ENCODE measurements at places on chromosomes 12 and 14.

DNA sequence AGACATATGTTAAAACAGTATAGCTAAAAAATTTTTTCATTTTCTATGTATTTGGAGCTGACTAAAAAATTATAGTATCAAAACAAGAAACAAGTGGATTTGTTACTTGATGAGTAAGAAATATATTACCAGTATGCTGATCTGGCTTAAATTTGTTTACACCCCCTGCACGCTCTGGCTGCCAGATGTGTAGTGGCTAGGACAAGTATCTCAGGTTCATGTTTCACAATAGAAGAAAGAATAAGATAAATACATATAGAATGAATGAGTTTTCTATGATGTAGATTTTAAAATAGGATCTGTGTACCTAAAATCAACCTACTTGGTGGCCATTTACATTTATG, 13.1 kb downstream of the NAA30 start:
- DNase-seq = no peak

GRCh38 chr12:18837505-18837904, 99.6 kb downstream of the CAPZA3 start:
- DNase-seq = peak; percentile 12

- DNase-seq = no peak
Measured at GRCh38 chr12:82781309-82781997, 94.7 kb downstream of the TMTC2 start.

DNA sequence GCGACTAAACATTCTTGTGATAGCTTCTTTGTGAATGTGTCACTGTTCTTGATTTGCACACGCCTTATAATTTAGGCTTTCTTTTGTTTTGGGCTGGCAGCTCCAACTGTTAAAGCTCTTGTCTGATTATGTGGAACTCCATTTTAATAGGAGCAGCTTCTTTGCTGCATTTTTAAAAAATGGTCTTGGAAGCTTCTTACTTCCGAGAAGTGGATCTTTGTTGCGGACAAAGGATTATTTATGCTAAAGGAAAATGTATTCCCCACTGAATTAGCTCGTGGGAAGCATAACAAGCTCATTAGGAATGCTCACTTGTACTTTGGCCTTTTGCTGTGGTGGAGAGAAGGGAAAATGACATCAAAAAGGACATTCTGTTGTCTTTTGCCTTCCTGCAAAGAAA, 20.0 kb downstream of the GAS2L3 start:
- peak; percentile 18 for DNase-seq

DNA sequence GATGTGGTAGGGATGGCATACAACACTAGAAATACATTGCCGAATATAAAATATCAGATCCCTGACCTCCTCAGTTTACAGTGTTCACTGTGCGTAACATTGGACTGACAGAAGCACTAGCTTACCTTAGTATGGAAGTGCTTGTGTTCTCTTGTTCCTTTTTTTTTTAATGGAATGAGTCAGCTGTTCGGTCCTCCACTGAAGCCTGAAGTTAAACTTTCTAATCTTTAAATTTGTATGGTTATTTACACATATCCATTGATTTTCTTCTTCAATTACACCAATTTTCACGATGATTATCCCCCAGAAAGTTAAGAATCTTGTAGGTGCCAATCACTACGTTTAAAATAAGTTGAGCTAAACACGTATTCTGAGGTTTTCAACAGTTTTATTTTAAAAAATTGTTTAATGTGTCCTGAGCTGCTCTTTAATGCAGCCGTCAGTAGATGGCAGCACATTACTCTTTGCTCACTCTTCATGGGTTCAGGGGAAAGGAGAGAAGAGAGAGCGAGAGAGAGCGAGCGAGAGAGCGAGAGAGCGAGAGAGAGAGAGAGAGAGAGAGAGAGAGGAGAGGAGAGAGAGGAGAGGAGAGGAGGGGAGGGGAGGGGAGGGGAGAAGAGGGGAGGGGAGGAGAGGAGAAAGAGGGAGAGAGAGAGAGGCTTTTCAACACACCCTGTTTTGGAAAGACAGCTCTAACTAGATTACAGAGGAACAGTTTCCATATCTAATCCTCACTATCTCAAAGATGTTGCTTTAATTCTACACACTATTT, 134.7 kb upstream of the SCAF11 start:
- DNase-seq = peak; percentile 73

DNA sequence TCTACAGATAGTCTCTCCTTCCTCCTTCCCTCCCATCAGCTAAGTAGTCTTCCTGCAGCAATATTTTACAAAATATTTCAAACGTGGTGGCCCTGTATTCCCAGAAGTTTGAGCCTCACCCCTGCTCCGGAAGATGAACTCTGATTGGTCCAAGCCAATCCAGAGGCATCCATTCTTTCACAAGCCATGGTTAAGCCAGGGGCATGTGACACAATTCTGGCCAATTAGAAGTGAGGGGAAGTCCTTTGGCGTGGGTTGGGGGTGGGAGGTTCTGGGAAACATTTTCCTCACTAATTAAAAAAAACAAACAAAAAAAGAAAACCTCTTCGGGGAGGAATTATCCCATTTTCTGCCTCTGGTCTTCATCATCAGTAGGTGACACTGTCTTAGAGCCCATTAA, 69.4 kb upstream of the GSC start:
- DNase-seq = no peak

- no peak for DNase-seq
Measured at GRCh38 chr12:49733219-49734017, 7.9 kb upstream of the TMBIM6 start.

DNA sequence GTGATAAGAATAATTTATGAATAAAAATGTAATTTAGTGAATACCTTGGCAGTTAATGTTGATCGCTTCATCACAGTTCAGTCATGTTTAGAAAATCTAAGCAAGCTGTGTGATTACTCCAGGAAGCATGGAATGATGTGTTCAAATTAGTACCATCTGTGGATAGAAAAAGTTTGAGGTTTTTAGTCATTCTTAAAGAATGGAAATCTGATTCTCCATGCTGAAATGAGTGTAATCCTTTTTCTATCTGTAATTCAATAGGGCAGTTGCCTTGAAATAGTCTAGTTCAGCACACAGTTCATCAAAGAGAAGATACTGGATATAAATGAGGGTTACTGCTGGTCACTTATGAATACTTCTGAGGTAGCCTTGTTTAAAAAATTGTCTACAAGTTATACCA, 127.2 kb upstream of the MYF6 start:
- peak; percentile 80 for DNase-seq

- peak; percentile 32 for DNase-seq
Measured at GRCh38 chr12:108701779-108702441, 29.4 kb downstream of the CORO1C start.

- DNase-seq = peak; percentile 46
Measured at GRCh38 chr14:31510222-31510621, 22.4 kb upstream of the GPR33 start.

GRCh38 chr12:78671295-78671694, 193.3 kb upstream of the SYT1 start:
- DNase-seq = no peak

- DNase-seq = no peak
Measured at GRCh38 chr12:105738051-105738450, 400.7 kb downstream of the NUAK1 start.
